ACHN (cell line): ENCODE measurements at places on chromosomes 6 and 20.

GRCh38 chr6:72819609-72820008 lies 197.7 kb downstream of the KCNQ5 start:
- no peak for DNase-seq

DNA sequence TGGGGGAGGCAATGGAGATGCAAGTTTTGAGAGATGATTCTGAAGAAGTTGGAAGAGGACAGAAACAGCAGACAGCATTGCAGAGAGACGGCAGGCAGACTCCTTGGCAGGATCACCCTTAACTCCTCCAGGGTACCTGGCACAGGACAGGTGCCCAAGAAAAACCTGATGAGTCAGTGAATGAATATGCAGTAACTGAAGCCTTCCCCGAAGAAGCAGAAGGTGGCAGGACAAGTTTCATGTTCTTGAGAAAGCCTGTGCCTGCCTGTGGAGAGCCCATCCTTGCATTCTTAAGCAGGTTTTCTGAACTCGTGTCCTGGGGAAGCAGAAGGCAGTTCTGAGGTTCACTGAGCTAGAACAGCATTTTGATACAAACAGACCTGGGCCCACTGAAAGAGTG lies 79.6 kb upstream of the SASH1 start:
- DNase-seq: no peak

DNA sequence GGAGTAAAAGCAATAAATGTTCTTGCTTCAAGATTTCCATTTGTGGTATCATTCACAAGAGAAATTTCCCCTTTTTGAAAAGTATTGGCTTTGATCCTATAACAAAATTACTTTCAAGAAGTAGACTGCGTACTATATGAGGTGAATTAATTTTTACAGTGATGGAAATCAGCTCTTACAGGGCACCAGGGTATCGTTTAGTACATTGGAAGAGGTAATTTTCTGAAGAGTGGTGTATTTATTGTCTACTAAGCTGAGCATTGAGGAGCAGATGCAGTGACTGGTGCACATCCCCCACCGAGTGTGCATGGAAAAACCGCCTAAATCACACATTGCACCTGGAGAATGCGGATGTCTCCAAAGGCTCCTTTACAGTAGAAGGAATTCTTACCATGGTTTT lies 209.5 kb downstream of the SAMD5 start:
- DNase-seq: no peak

- no peak for DNase-seq
Observed at GRCh38 chr6:79231101-79231500, 3.4 kb downstream of the HMGN3 start.

DNA sequence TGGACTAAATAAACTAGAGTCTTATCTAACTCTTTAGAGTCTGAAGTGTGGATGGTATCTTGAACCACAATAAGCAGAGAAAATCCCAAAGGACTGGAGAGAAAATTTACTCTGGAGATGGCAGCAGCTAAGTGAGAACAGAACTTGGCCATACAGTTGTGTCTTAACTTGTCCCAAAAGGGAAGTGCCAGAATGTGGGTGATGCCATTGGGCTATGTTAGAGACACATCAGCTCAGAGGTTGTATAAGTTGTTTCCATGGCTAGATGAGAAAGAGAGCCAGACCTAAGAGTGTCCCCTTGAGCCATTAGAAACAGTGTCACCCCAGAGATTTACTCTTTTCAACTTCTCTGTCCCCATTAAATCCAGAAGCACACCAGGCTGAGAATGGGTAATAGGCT lies 36.2 kb downstream of the FOXO3 start:
- no peak for DNase-seq

- DNase-seq: no peak
Observed at GRCh38 chr6:95742767-95743289, 165.5 kb downstream of the MANEA start.

DNA sequence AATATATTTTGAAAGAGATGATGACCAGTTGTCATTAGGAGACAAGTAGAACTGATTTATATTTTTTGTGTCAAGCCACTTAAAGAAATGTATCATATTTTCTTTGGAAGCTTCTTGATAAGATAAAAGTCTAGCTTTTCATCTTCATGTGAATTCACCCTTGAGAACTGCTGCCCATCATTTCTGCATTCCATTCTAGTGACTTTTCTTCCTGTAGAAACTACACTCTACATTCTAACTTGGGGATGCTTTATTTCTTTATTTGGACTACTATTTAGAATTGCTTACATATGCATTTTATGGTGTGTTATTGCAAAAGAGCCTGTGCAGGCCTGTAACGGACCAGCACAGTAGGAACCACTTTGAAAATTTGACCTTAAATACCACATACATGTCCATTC lies 335.0 kb upstream of the KCNQ5 start:
- DNase-seq: peak; percentile 33

DNA sequence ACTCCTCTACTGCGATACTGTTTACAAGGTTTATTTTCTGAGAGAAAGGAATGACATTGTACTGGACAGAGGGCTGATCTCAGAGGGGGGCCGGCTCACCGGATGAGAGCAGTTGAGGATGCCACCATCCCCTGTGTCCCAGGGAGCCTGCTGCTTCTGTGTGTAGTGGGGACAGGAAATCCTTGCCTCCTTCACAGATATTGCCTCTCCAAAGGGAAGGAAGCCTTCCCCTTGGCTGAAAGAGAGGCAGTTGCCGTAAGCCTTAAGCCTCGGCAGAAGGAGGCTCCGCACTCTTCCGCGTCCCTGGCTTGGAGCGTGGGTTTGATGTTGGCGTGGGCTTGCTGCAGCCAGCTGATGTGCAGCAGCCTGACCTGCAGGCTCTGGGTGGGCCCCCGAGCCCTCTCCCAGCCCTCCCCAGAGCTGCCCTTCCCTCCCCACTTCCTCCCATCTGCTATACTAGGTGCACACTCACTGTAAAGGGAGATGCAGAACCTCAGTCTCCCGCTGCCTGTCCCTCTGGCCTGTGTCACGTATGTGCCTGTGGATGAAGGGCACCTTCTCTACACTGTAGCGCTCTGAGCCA lies 45.7 kb upstream of the RPS6KA2 start:
- DNase-seq: no peak

GRCh38 chr20:45523821-45524220 lies 8.4 kb upstream of the SPINT3 start:
- DNase-seq: no peak

DNA sequence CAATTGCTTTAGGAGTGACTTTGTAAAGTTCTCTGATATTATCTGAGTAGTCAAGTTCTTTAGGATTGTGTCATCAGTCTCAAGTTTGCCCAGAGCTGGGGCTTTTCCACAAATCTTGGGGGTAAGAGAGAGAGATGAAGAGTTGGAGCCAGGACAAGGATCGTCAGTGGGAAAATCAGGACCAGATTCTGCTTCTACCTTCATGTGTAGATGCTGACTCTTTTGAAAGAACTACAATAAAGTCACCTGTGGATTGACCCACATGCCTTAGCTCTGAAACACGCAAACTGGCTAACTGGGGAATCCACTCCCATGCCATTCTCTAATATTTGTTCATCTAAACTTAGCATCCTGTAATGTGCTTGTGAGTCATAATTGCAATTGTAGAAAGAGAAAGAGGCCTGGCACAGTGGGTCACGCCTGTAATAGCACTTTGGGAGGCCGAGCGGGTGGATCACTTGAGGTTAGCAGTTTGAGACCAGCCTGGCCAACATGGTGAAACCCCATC lies 15.6 kb upstream of the BICRAL start:
- DNase-seq: no peak

- DNase-seq: peak; percentile 41
Observed at GRCh38 chr20:7744411-7744810, 195.8 kb downstream of the HAO1 start.

DNA sequence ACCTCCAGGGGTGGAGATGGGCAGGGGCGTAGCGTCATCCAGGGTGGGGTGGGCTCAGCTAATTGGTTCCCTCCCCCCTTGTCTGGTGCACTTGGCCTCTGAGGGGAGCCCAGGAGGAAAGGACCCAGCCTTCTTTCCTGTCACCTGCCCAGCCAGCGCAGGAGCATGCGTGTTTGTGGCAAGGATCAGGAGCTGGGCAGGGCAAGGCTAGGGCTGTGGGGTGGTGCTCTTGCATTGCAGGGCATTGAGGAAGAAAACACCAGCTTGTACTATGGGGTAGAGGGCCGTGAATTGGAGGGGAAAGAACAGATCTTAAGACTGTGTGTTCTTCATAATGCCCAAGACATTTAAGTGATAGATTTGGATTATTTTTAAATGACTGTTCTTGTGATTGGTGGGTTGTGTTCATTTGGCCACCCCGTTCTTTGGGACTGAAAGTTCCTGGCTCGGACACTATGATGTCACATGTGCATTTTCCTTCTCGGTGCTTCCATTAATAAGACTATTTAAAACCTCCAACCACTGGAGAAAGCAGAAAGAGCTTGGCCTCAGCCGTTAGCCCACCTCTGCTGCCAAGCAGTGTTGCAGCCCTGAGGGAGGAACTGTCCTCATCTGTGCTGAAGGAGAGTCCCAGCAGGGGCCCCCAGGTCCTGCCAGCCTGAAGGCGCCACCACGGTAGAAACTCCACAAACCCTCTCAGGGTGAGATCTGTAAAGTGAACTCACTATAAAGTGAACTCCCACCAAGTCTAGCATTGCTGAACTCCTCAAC lies 136.2 kb upstream of the INSM1 start:
- DNase-seq: no peak

- no peak for DNase-seq
Observed at GRCh38 chr20:4272225-4272624, 256.9 kb upstream of the RNF24 start.

GRCh38 chr6:9086331-9086730 lies 651.0 kb upstream of the SLC35B3 start:
- no peak for DNase-seq

DNA sequence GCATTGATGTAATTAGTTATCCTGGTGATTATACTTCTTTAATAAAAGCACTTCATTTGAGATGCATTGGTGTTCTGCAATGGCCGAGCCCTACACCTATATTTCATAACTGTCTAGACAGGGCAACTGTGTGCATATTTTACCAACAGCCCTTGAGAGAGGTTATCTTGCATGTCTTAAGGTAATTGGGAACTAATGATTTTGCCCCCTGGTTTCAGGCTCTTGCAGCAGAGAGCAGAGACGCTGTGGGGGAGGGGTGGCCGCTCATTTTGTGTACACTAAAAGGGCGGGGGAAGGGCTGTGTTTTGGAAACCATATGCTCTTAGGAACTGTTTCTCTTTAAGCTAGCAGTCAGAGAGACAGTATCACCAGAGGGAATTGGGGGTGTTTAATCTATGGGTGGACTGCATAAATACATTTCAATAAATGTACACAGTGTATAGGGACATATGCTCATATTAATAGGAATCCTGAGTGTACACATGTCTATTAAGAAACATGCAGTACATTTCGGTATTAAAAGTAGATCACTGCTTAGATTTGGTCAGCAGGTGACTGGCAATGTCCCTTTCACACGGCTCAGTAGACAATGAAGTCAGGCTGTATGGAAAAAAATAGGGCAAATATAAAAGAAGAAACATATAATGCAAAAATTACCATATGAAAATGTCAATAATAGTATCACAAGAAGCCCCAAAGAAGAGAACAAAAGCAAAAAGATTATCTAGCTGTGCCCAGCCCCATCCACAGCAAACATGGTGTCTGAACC lies 402.9 kb upstream of the CITED2 start:
- DNase-seq: no peak
